ENCODE measurements at places on chromosomes 1 and 21.
A peak's percentile ranks its signal among the peaks of the same experiment; 100 is the strongest.

- no peak for DNase-seq
These were observed 179.8 kb downstream of the PHTF1 start for GRCh38 chr1:113579256-113580018.

DNA sequence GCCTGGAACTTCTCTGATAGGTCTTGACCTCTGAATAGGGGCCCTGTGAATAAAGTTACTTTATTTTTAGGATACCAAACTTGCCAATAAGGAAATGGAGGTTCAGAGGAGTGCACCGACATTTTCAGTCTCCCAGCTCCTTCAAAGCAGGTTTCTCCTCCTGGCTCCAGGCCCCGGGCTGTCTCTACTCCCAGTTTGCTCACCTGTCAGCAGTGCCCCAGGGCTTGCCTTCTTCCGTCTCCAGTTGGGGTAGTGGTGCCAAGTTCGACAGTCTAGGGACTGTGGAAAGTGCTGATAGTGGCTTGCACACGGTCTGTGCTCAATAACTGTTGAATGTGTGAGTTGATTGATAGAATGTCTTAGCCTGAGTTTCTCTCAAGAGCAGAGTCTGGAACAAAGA lies 149.2 kb downstream of the ACTL8 start:
- DNase-seq: no peak

DNA sequence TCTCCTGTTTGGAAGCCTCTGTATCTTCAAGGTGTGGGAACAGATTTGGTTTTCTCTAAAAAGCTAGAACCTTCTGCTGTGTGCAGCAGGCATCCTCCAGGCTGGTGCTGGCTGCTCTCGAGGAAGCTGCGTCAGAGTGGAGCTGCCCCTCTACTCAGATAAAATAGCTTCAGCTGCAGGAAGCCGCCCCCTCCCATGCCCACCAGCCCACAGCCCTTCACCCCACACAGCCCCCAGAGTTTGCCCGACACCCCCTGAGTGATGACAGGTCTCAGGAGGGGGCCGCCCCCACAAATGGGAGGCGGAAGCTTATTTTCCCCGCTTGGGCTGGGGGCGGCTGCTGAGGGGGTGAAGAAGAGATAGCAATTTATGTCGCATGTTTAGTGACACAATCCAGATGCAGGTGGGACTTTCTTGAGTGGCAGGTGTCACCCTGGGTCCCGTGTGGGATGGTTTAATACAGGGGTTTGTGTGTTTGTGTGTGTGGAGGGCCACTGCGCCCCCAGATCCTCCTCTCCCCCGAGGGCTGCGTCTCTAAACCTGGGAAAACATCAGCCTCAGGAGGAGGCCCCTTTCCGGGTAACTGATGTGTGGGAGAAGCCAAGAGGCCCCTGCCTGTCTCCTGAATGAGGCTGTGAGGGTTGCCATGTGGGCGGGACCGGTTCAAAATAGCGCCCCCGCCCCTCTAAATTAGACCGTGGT lies 55.4 kb downstream of the STUM start:
- no peak for DNase-seq

- DNase-seq: no peak
These were observed 6.8 kb downstream of the ARID1A start for GRCh38 chr1:26702680-26703038.

- peak; percentile 73 for DNase-seq
These were observed 201.0 kb upstream of the CAMK1G start for GRCh38 chr1:209382231-209383100.

GRCh38 chr1:94154989-94155388 lies 34.0 kb upstream of the ABCA4 start:
- no peak for DNase-seq

DNA sequence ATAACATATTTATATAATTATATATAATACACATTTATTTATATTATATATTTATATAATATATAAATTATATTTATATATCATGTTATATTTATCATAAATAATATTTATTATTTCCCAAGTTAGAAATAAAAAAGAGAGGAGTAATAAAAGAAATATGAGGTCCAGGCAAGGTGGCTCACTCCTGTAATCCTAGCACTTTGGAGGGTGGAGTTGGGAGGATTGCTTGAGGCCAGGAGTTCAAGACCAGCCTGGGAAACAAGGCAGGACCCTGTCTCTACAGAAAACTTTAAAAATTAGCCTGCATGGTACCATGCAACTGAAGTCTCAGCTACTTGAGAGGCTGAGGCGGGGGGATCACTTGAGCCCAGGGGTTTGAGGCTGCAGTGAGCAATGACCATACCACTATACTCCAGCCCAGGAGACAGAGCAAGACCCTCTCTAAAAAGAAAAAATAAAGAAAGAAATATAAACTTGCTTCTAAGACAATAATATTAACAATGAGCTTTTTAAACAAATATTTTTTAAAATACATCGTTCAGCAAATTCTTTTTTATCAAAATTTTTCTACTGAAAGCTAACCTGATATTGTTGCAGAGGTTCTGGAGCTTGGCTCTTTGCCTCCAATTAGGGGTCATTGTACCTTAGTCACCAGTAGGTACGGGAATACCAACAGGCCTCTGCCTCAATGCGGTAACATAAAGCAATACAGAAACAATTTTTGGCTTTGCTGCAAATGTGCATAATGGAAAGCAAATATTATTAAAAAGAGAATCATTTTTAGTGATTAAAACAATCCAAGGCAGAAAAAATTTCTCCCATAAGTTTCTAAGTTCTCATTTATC lies 290.0 kb downstream of the SETD4 start:
- no peak for DNase-seq

GRCh38 chr1:209647156-209647555 lies 5.1 kb downstream of the LAMB3 start:
- DNase-seq: no peak

DNA sequence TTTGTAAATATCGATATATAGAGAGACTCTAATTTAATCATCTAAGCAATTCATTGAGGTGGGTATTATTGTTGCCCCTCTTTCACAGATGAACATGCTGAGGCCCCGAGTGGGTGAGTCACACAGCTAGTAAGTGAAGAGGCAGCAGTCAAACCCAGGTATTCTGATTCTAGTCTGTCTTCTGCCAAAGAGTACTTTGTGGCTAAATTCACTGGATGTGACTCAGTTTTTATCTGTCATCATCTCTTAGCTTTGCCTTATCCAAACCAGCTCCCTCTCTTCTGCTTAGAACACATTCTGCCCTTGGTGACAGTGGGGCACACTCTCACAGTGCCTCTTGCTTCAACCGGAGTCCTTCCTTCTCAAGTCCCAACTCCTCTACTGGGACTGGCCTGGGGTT lies 11.5 kb downstream of the FCRL5 start:
- DNase-seq: no peak

- no peak for DNase-seq
These were observed 1.0 kb upstream of the TNNI1 start for GRCh38 chr1:201422436-201423030.

DNA sequence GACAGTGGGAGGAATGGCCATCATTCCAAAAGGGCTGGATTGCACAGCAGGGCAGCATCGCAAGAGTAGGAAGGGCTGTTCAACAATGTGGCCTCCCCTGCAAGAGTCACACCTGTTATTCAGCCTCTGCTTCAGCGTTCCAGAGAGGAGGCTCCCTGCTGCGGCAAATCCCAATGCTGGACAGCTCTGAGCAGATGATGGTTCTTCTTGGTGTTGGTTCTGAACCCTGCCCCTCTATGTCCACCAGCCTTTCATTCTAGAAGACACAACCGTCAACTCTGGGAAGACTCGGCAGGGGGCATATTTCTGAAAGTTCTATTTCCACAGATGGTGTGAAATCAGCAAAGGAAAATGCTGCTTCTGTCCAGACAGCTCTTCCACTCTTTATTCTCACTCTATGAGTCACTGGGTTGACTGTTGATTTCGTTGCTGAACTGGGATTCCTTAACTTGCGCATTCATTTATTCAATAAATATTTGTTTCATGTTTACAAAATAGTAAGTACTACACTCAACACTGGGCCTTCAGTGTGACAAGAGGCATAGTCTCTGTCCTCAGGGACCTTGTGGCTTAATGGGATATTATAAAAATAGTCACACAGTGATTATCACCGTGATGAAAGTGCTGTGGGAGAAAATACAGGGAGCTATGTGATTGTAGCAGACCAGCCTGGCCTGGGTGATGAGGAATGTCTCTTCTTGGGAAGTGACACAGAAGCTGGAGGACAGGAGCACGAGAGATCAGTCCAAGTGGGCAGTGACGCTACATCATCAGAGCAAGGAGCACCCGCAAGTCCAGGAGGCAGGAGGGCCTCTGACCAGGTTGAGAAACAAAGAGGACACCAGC lies 260.3 kb downstream of the SIPA1L2 start:
- no peak for DNase-seq

DNA sequence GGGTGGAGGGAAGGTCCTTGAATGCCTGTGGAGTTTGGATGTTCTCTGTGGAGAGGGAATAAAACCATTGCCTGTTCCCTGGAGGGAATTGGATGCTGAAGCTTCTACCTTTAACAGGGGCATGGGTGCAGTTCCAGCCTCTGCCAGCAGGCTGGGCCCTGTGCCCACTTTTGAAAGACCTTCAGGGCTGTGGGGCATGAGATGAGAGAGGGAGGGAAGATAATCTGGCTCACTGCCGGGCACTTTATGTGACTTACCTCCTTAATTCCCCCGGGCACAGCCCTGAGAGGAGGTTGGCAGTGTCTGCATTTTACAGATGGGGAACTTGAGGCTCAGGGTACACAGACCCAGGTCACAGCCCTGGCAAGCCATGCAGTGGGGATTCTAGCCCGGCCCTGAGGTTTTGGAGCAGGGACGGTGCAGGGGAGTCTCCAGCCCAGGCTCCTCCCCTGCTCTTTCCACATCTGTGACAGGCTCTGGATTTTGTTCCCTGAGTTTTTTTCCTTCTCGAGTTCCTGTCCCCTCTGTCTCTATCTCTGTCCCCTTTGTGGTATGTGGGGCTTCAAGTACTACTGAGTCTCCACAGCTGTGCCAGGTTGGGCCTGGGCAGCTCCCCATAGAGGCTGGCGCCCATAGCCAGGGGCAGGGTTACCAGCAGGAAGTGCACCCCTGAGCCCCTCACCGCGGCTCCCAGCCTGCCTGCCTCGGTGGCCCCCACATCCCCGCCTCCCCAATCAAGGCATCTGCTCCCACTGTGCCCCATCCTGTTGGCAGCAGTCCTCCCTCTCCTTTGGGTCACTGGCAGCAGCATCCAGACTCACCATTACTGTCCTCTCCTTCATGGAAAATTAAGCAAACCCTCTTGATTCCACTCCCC lies 14.0 kb upstream of the THEMIS2 start:
- DNase-seq: peak; percentile 33

DNA sequence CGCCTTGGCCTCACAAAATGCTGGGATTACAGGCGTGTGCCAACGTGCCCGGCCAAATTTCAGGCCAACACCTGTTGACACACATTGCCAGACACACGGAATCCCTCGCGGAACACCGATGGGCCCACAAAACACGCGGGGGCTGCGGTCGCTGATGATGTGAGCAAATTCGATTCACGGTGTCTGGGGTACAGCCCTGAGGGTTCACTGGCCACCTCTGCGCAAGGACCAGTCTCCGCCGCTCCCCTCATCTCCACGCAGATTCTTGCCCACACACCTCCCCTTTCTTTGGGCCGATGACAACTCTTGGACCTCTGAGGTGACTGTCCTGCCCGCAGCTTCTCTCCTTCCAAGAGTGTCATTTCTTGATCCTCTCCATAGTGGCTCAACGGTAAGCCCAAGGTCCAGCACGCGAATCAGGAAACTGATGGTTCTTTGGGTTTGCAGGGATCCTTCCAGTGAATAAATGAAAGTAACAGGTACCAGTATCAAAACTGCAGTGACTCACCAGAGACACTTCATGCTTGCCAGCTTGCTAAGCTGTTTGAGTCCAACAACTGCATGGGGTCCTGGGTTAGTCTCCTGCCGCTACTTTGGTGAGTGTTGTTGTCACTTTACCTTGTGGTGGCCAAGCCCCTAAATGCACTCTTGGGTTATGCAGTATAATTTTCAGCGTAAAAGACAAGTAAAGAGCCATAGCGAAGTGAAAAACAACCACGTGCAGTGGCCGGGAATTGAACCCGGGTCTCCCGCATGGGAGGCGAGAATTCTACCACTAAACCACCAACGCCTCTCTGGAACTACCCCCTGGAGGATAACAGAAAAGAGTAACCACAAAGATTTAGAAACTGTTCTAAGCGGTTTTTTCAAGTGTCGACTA lies 11.0 kb upstream of the RNU1-3 start:
- DNase-seq: no peak

DNA sequence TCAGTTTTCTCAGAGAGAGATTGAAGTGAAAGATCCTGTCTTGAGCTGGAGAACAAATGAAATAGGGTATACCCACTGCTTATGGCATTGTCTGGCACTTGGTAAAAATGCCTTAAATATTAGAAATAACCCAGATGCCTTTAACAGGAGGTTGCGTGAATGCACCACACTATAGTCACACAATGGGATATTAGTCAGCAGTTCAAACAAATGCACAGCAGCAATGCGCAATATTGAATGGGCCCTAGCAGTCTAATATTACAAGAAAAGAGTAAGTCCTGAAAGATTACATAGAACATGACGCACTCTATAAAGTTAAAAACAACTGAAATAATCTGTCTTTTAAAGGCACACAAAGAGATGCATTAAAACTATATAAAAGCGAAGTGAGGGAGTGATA lies 161.1 kb downstream of the EDEM3 start:
- no peak for DNase-seq

DNA sequence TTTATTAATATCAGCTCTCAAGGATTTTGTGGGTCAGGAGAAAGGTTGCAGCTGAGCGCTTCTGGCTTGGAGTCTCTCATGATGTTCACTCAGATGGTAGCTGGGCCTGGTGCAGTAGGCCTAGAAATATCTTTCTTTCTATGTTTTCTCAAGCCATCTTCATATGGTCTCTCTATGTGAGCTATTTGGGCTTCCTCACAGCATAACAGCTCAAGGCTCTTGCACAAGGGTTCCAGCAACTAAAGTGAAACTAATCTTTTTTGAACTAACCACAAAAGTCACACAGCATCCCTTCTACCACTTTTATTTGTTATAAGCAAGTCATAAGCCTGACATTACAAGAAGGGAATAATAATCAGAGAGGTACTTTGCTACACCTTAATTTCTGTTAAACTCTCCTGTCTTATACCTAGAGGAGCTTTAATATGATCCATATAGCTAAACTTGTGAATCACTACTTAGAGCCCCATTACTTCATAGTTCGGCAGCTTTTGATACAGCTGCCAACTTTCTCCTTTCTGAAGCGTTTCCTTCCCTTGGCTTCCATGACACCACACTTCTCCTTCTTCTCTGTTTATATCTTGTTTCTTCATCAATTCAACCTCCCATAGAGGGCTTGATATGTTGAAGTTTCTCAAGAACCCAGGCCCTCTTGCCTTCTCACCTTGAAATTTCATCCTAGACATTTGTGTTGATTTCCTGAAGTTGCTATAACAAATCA lies 720.2 kb downstream of the LTN1 start:
- no peak for DNase-seq

- DNase-seq: no peak
These were observed 16.5 kb downstream of the VSIG8 start for GRCh38 chr1:159845751-159846629.

DNA sequence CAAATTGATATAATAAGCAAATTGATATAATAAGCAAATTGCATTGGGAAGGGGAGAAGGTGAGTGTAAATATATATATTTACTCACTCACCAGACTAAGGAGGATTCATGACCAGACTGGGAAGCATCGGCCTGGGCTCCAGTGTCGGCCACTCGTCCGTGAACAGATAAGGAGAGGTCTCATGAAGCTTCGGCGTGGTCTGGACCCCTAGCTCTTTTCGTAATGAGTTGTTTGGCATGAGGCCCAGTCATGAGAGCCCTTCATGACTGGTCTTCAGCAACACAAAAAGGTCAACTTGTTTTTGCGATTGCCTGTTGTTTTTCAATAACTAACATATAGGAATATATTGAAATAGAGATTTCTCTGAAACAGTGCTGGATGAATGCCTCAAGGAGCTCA lies 222.9 kb upstream of the KCNK2 start:
- no peak for DNase-seq

- DNase-seq: no peak
These were observed 418.8 kb downstream of the ZP4 start for GRCh38 chr1:237471956-237472355.

Data from skin of body (tissue), 3 donors.